Temporal lobe (tissue), 4 donors: ENCODE measurements at places on chromosomes 2 and 18. TPM values are rescaled to one million over a fixed set of nuclear protein-coding genes. Genes with fewer than 3 reads are reported as not detected.

The NAT8 gene
- total RNA-seq, result not detected

The EPB41L3 gene
- 39.3 TPM for total RNA-seq

The SPATA3 gene
- total RNA-seq, result not detected

The PLEK gene
- 1.7 TPM for total RNA-seq

The PAX3 gene
- 0.49 TPM for total RNA-seq

The ATP6V1C2 gene
- total RNA-seq, result 0.25 TPM

The LIMS1 gene
- total RNA-seq, result 9.1 TPM

The UGT1A7 gene
- total RNA-seq, result not detected

The UCN gene
- 1.2 TPM for total RNA-seq

The TEKT4 gene
- not detected for total RNA-seq

The ANKRD29 gene
- total RNA-seq, result 2.0 TPM

The DSG1 gene
- total RNA-seq, result 0.49 TPM

The GRHL1 gene
- total RNA-seq, result 3.2 TPM

The GALR1 gene
- under 0.01 TPM for total RNA-seq

The TRAPPC12 gene
- 46.5 TPM for total RNA-seq

The OTOF gene
- 0.25 TPM for total RNA-seq

The NOP58 gene
- total RNA-seq, result 46.7 TPM

The SLC14A1 gene
- total RNA-seq, result 1.7 TPM

The DOK6 gene
- total RNA-seq, result 61.5 TPM
